Ascending aorta (tissue), 2 donors: ENCODE measurements at places on chromosomes 13 and 19.
A peak's percentile ranks its signal among the peaks of the same experiment; 100 is the strongest.

DNA sequence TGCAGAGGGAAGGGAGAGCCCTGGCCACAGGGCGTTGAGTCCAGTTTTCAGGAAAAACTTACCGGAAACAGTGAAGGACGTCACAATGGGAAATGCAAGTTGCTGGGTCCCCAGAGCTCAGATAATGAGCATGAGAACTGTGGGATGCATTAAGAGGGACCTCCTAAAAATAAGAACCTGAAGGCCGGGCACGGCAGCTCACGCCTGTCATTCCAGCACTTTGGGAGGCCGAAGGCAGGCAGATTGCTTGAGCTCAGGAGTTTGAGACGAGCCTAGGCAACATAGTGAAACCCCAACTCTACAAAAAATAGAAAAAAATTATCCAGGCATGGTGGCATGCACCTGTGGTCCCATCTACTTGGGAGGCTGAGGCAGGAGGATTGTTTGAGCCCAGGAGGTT lies 170.6 kb downstream of the URI1 start:
- DNase-seq = no peak

DNA sequence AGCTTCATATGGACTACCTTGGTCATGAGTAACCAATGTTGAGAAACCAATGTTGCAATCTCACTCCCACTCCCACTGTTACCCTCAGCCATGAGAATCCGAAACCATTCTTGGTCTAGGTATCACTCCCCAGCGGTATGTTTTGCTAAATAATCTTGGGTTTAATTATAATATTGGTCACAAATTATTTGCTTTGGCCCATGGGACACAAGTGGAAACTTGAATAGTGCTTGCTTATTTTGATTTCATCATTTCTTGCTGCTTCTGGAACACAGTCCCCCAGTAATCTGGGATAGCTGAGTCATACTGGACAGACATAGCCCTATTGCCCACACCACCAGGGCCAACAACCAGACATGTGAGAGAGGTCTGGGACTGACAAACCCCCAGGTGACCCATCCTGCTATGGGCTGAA lies 171.6 kb upstream of the IPO5 start:
- peak; percentile 16 for DNase-seq

DNA sequence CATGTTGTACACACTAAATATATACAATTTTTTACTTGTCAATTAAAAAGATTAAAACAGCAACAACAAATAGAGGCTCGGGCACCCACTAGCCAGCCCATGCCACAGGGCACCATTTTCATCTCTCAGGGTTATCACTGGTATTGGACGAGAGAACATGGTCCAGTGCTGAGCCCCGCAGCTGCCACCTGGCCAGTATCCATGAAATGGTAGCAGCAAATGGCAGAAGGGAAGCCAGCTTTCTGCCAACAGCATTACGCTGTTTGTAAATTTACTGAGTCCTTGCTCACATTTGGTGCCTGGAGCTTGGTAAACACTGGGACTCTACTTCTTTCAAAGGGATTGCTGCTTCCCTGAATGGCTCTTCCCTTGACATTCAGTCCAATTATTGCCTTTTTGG lies 87.9 kb upstream of the WASF3 start:
- DNase-seq = no peak

GRCh38 chr13:22091222-22091970 lies 420.5 kb downstream of the FGF9 start:
- DNase-seq = no peak
